ENCODE measurements at places on chromosomes 16 and 17.

- DNase-seq, result no peak
These were observed 709 bp upstream of the MRPL28 start for GRCh38 chr16:370979-371514.

DNA sequence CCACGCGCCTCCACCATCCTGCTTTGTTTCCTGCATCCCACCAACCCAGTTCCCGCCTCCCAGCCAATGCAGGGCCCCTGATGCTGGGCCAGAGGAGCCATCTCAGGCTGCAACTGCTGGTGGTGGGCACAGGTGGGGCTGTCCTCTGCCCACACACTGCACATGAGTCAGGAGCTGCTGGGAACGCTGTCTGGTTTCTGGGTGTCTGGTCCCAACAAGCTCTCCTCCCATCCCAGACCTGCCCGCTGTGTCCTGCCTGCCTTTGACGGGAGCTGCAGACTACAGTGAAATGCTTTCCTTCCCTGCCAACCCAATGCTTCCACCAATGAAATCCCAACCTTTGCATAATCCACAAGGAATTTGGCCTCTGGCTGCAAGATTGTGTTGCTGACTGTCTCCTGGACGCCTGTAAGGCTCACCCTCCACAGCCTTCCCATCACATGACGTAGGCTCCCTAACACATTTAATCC, 98.9 kb downstream of the N4BP1 start:
- DNase-seq, result no peak

- DNase-seq, result no peak
These were observed 5.2 kb downstream of the HSD17B2 start for GRCh38 chr16:82040296-82040695.

- no peak for DNase-seq
These were observed 32.0 kb downstream of the COTL1 start for GRCh38 chr16:84585886-84586285.

GRCh38 chr17:44919885-44920564, 4.7 kb upstream of the GFAP start:
- DNase-seq, result peak; percentile 22

GRCh38 chr16:69057400-69058378, 47.8 kb upstream of the HAS3 start:
- no peak for DNase-seq

- no peak for DNase-seq
These were observed 67.6 kb downstream of the ASIC2 start for GRCh38 chr17:33225509-33225908.

DNA sequence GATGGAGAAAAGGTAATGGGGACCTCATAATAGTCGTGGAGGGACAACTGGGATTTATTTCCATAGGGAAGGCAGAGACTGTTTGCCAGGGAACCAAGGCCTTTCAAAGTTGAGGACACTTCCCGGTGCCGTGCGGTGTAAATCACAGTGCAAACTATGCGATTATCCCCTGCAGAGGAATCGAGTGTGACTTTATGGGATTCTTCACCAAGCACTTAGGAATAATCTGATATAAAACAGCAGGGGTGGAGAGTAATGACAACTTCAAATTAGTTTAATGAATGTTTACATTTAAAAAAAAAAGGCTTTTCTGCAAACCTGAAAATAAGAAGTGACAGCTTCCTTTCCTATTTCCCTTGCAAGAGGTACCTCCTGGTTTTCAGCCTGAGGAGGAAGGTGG, 538.2 kb downstream of the MAF start:
- no peak for DNase-seq

DNA sequence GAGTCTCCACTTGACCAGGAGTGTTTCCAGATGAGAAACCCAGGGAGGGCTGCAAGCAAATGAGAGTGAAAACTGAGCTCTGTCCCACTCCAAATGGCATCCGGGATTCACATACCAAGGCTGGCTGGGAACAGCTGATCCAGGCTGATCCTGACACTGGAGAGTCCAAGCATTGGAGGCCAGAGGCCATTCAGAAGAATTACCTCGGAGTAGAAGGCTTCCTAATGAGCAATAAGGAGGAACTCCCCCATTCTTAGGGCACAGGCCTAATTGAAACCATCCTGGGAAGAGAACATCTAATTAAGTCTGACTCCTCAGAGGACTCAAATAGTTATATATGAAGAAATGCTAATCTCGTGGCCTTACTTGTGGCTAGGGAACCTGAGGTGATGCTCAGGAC, 142.8 kb downstream of the PRKCA start:
- DNase-seq, result no peak

DNA sequence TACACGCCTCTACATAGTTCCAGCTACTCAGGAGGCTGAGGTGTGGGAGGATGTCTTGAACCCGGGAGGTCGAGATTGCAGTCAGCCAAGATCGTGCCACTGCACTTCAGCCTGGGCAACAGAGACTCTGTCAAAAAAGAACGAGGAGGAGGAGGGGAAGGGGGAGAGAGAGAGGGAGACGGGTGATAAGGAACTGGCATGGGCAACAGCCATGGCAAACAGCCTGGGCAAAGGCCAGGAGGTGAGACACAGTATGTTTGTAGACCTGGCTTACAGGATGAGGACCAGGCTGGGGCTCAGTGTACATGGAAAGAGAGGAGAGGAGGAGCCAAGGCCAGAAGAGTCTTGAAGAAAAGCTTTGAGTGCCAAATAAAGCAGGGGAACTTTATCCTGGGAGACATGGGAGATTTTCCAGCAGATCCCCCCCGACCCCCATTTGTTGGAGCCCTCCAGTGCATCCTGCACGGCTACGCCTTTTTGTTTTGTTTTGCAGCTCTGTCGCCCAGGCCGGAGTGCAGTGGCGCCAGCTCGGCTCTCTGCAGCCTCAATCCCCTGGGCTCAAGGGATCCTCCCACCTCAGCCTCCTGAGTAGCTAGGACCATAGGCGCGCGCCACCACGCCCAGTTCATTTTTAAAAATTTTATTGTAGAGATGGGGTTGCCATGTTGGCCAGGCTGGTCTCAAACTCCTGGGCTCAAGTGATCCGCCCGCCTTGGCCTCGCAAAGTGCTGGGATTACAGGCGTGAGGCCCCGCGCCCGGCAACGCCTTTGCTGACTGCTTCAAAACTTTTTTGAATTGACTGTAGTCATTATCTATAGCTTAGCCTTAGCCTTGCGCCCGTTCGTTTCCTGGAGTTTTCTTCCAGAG, 1.3 kb upstream of the ALKBH5 start:
- DNase-seq, result no peak

DNA sequence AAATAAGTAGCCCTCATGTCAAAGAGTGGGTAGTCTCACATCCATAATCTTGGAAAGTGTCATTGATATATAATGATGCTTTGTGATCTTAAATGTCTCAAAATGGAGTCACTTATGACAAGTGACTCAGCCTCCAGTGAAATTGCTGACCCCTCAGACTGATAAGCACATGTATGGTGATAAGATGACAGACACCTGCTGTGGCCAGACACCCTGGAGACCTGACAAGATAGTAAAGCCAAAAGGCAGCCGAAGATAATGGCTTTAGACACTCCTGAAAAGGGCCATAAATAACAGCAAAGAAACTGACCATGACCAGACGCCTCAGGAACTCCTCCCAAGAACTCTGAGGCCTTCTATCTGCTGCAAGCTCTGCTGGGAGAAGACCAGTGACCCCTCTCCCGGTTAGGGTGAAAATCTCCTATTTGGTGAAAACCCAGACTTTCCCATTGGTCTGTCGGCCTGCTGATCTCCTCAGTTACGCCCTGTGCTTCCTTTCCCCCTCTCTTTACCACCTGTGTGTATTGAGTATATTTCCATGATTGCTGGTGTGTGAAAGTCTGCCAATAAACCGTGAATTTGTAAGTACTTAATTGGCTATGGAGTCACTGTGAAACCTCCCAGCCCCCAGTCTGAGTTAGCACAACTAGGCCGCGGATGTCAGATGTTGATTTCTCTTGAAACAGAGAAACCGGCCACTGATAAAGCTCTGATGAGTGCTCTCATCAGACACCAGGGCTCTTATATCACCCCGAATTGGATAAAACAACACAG, 226.7 kb upstream of the MYOCD start:
- no peak for DNase-seq

DNA sequence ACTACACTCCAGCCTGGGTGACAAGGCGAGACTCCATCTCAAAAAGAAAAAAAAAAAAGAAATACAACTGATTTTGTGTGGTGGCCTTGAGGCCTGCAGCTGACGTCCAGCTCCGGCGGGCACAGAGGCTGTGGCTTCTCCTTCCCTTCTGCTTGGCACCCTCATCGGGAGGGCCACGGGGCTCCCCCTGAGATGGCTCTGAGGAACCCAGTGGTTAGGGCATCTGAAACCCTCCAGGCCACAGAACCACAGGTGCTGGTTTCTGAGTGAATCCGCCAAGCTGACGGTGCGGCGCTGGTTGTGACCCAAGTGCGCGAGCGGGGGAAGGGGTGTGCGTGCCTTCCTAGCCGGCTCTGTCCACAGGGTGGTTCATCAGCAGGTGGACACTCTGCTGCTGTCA, 63.4 kb downstream of the LMF1 start:
- DNase-seq, result no peak

DNA sequence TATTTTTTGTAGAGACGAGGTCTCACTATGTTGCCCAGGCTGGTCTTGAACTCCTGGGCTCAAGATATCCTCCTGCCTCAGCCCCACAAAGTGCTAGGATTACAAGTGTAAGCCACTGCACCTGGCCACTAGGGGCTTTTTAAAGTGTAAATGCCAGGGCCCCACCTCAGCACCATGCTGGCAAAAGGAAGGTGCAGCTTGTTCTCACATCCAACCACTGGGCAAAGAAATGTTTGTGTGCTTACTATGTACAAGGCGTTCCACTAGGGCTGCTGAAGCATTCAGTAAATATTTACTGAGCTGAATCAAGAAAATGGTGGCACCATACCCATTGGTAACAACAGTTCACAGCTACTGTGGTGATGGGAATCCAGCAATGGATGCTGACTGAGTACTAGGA, 22.6 kb downstream of the COG1 start:
- no peak for DNase-seq

DNA sequence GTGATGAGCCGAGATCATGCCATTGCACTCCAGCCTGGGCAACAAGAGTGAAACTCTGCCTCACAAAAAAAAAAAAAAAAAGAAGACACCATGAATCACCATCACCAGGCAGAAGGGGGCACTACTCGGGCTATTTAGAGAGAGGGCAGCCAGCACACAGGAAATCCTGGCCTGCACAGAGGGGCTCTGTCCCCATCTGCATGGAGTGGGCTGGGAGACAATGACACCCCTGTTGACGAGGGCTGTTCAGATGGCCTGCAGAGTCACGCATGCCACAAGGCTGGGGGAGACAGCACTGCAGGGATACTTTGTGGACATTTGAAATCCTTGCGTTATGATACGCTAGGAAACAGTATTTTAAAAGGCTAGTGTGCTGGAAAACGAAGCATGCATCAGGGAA, 48.3 kb downstream of the CUEDC1 start:
- DNase-seq, result no peak

DNA sequence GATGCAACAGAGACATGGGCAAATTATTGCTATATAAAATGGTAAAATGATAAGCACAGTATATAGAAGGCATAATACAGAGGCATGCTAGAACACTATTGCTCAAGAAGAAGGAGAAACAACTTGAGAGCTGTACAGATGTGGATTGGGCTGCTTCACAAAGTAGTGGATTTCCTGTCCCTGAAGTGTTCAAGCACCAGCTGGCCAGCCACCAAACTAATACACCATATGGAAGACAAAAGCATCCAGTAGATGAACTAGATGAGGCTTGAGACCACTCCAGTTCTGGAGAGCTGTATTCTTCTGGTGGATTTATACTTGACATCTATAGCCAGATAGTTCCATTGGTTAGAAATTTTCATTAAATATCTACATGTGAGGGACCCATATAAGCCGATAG, 134.1 kb upstream of the GNAO1 start:
- no peak for DNase-seq

GRCh38 chr17:48491527-48492273, 39.1 kb downstream of the HOXB1 start:
- no peak for DNase-seq

- DNase-seq, result no peak
These were observed 9.1 kb upstream of the BAHCC1 start for GRCh38 chr17:81386141-81386645.

DNA sequence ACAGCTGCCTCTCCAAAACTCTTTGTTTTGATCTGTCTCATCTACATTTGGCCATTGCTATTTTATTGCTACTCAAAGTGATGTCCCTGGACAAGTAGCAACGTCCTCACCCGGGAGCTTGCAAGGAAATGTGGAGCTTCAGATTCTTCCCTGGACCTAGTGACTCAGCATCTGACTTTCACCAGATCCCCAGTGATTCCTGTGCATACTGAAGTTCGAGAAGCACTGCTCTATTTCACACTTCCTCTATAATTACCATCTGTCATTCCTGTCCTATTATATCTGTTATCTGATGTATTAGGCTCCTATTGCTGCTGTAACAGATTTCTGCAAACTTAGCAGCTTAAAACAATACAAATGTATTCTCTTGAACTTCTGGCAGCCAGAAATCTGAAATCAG, 28.5 kb upstream of the VAT1L start:
- no peak for DNase-seq

DNA sequence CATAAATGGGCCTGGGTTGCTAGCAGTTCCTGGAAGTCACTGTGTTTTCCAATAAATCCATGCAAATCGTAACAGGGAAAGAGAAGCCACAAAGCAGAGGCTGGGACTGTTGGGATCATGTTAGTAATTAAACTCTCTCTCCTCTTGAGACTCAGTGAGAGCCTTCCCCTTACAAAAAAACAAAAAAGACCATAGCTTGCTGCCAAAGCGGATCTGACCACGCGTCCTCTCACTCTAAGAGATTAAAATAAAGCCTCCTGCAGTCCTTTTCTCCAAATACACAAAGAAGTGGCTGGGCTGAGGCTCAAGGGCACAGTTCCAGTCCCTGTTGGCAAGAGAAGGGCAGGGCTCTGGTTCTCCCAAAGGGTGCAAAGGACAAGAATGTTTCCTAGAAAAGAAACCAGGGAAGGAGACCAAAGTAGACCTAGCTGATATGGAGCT, 38.5 kb downstream of the PIGL start:
- DNase-seq, result no peak

- no peak for DNase-seq
These were observed 7.1 kb downstream of the POLDIP2 start for GRCh38 chr17:28350271-28350670.

DNA sequence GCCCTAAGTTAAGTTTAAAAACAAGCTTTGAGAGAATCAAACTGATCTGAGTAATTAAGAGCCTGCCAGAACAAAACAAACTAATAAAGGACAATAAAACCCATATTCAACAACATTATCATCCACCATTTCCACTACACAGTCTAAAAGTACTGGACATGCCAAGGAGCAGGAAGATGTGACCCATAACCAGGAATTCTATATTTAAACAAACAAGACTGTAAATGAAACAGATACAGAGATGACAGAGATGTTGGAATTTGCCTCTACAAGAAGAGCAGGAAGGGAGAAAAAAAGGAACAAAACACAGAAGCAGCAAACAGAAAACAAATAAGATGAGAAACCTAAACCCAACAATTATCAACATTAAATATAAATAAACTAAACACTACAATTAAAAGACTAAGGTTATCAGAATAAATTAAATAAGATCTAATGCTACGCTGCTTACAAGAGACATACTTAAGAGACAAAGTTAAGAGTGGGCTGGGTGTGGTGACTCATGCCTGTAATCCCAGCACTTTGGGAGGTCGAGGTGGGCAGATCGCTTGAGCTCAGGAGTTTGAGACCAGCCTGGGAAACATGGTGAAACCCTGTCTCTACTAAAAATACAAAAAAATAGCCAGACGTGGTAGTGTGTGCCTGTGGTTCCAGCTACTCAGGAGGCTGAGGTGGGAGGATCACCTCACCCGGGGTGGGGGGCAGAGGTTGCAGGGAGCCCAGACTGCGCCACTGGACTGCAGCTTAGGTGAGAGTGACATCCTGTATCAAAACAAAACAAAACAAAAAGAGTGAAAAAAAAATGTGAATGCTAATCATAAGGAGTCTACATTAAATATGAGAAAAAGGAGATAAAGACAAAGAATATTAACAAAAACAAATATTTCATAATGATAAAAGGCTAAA, 50.6 kb downstream of the CREBBP start:
- DNase-seq, result no peak

Measured in activated CD8-positive, alpha-beta memory T cell treated with anti-CD3 and anti-CD28 coated beads for 1 hour (primary cell).